ENCODE measurements at places on chromosomes 2 and 18.

GRCh38 chr2:74625658-74626425 lies 22.3 kb downstream of the M1AP start:
- DNase-seq = no peak

DNA sequence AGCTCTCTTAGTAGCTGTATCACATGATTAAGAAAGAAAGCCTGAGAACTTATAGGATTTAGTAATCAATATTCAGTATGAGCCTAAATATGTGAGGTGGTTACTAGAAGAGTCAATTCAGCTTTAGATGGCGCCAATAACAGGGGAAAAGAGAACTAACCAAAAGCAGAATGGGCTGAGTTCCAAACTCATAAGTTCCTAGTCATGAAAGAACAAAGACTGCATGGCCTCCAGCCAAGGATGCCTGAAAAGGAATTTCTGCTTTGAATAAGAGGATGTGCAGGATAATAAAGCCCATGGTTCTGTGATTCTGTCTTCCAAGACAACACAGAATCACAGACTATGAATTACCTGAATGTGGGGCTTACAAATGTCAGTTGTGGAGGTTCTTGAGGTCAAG lies 196.5 kb downstream of the SATB2 start:
- DNase-seq = no peak

DNA sequence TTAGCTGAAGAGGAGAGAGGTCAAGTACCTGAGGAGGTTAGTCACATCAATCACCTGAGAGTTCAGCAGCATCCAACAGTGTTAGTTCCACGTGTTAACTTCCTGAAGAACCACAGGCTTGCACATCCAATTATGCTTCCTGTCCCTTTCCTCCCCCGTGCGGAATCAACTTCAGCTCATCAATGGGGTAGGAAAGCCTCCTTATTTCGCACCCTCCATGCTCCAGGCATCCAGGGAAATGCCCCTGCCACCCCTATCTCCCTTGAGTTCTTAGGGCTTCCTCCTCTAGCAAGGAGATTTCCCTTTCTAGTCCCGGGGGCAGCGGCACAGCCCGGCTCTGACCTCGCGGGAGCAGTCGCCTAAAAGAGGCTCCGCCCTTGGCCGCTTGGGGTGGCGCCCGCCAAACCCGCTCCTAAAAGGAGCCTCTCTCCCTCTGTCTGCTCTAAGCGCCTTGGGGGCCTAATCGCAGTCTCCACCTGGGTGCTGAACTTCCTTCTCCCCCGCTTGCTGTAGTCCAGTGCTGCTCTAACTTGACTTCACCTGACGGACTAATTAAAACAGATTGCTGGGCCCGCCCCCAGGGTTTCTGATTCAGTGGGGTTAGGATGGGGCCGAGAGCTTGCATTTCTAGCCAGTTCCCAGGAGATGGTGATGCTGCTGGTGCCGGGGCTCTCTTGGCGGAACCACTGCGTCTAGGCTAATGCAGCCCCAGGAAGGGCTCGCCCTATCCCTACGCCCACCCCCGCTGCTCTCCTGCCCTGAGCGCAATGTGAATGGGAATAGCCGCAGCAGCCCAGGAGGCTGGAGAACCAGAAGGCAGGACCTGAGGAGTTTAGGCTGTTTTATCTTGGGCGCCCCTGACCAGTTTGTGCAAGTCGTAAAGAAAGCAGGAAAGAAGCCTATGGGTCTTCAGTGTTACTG lies 3.4 kb upstream of the TET3 start:
- DNase-seq = no peak

GRCh38 chr2:99561804-99562203 lies 72.0 kb upstream of the REV1 start:
- no peak for DNase-seq

GRCh38 chr2:36792951-36793350 lies 96.4 kb downstream of the VIT start:
- no peak for DNase-seq

GRCh38 chr18:62505669-62506494 lies 16.9 kb upstream of the ZCCHC2 start:
- DNase-seq = no peak

DNA sequence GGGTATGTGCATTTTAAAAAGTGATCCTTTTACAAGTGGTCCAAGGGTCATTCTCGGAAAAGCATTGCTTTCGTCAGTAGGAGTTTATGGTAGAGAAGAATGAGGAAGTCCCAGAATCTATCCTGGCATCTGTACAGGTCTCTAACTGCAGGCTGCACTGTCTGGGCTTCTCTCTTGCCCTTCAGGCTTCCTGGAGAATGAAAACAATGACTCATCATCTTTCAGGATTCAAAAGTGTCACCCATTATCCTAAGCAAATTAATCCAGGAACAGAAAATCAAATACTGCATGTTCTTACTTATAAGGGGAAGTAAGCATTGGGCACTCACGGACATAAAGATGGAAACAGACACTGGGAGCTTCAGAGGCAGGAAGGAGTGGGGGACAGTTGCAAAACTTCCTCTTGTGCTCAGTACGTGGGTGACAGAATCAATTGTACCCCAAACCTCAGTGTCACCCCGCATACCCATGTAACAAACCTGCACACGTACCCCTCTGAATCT lies 60.2 kb upstream of the TXNDC2 start:
- DNase-seq = no peak

All from stimulated activated CD8-positive, alpha-beta memory T cell treated with anti-CD3 and anti-CD28 coated beads, Interleukin-4, amount 100 ng/mL, for 4 hours (primary cell).